ENCODE measurements at places on chromosomes 16 and 17. TPM values are rescaled to one million over a fixed set of nuclear protein-coding genes. Genes with fewer than 3 reads are reported as not detected.

DNA sequence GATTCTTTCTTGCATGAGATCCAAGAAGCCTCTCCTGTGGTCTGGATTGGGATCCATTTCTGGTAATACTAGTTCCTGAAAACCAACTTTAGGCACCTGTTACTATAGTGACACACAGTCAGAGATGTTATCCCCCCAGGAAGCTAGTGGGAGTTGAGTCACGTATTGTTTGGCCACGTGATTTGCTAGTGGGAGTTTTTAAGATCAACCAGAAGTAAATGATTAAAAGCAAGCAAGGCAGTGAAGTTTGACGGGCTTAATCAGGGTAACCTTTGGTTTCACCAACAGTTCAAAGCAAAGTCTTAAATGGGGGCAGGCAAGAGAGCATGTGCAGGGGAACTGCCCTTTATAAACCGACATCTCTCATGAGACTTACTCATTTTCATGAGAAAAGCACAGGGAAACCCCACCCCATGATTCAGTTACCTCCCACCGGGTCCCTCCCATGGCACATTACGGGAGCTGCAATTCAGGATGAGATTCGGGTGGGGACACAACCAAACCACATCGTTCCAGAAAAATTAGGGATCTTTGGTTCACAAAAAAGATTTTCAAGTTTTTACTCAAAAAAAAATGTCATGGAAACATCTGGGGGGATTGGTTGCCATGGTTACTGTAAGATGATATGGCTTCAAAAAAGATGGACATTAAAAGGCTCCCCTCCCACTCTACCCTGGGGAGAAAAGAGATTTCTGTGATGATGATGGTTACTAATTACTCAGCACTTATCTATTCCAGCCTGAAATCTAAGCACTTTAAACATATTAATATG is 483.1 kb upstream of the ERCC4 start:
- DNase-seq: no peak

DNA sequence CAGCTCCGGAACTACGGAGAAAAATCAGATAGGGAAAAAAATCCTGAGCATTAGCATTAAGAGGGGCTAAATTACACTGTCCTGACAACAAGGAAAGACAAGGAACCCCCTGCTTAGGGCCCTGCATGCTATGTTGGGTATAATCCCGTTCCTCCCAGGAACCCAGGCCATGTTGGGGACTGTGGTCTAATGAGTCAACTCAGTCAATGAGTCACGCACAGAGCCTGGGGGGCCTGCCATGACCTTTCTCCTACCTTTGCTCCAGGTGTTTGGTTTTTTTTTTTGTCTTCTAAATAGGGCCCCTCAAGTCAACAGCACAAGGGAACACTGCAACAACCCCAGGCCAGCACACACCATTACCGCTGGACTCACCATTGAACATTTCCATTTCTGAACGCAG is 8.9 kb upstream of the ZNF200 start:
- no peak for DNase-seq

DNA sequence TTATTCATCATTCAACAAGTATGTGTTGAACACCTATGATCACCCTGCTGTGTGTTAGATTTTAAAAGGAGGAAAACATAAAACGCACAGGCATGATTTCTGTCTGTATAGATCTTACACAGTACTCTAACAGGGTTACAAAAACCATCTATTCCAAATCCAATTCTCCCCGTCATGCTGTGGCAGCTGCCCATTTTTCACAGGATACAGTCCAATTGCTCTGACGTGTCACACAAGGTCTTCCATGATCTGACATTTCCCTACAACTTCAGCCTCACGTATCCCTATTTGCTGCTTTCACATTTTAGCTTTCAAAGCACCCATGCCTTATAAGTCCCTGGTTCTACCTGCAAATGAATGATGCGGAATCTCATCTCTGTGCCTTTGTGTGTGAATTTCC is 67.0 kb upstream of the CNTNAP4 start:
- DNase-seq: no peak

DNA sequence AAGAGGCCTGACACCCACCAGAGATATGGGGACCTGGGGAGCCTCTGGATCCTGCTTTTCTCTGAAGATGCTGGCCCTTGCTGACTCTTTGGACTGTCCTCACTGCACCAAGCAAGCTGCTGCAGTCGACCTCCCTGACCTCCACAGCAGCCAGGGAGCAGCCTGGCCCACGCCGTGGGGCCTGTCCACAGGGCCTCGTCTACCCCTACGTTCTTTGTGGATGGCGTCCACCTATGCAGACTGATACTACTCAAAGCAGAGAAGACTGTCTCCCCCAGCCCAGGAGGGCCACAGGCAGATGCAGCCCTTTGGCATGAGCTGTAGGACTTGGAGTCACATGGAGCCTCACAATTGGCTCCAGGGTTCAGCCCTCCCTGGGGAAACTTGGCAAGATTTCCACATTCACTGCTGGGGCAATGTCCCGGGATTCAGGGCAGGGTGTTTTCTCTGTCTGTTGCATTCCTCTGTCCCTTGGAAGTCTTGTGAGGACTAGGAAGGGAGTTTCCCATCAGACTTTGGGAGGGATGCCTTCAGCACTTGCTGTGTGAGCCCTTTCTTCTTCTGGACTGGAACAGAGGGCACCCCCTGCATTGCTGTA is 152.2 kb downstream of the NTN1 start:
- DNase-seq: no peak

GRCh38 chr16:59021751-59022150 is 287.6 kb upstream of the GOT2 start:
- DNase-seq: no peak

- DNase-seq: no peak
These were observed 43.7 kb upstream of the KCNJ16 start for GRCh38 chr17:70031341-70031740.

DNA sequence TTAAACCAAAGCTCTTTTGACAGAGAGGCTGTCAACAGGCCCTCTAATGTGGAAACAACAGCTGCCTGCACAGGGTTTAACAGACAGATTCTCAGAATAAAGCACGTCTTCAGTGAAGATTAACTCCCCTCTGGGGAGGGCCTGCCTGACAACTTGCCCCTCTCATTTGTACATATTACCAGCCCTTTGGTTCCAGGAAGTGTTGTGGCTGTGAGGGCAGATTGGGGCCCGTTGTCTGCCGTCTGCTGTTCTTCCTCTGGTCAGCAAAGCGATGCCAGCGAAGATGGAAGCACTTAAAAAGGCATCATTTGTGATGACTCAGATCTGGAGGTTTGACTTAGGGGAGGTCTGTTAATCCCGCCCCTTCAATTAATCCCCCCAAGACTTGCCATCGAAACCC is 177.0 kb upstream of the IRX6 start:
- no peak for DNase-seq

DNA sequence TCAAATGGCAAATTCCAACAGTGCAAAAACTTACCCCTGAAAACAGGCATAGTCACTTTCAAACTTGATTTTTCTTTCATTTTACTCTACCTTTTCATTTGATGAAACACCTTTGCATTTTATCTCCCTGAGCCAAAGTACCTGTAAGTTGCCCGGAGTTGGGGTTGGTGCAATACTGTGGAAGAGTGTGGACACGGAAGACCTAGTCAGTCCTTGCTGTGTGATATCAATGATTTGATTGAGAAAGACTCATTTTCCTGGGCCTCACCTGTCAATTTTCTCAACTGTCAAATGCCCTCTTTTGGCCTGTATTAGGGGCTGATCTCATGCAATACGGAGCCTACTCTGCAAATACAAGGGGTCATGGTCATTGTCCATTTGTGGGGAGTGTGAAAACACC is 22.6 kb downstream of the PITPNC1 start:
- no peak for DNase-seq

DNA sequence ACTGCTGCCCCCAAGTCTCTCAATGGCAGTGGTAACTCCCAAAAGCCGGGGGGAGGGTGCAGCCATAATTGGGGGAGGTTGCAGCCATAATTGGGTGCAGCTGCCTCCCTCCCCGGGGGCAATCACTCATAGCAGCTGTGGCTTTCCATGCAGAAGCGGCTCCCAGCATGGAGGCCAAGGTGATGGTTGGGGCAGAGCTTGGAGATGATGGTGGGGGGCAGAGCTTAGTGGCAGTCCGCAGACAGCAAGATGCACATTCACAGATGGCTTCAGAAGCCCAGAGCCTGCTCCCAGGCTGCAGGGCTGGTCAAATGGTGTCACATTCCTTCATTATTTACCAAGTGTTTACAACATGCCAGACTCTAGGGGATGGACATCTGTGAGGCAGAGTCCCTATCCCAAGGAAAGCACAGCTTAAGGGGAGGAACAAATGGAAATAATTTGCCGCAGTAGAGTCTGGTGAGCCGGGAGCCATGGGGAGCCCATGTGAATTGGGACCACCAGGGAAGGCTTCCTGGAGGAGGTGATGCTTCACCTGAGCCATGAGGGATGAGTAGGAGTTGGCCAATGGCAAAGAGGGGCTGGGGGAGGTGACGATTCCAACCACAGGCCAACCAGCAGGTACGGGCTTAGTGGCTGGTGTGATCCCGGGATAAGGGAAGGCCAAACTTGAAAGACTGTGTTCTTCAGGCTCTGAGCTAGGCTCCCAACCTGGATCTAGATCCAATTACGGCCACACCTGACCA is 8.1 kb downstream of the DOC2B start:
- no peak for DNase-seq

DNA sequence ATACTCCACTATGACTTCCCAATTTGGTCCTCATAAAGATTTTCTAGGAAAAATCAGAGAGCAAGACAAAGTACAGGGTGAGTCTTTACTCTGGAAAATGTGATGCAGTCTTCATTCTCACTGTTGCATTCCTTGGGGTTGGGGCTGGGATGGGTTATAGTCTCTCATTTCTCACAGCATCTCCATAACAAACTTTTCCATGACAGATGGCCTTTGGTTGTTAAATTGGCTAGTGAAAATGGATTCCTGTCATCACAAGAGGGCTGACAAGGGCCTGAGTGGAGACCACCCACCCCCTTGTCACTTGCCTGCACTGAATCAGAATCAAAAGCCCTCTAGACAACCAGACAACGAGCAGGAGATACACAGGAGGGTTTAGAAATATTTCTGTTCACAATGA is 174.6 kb downstream of the AATF start:
- no peak for DNase-seq

DNA sequence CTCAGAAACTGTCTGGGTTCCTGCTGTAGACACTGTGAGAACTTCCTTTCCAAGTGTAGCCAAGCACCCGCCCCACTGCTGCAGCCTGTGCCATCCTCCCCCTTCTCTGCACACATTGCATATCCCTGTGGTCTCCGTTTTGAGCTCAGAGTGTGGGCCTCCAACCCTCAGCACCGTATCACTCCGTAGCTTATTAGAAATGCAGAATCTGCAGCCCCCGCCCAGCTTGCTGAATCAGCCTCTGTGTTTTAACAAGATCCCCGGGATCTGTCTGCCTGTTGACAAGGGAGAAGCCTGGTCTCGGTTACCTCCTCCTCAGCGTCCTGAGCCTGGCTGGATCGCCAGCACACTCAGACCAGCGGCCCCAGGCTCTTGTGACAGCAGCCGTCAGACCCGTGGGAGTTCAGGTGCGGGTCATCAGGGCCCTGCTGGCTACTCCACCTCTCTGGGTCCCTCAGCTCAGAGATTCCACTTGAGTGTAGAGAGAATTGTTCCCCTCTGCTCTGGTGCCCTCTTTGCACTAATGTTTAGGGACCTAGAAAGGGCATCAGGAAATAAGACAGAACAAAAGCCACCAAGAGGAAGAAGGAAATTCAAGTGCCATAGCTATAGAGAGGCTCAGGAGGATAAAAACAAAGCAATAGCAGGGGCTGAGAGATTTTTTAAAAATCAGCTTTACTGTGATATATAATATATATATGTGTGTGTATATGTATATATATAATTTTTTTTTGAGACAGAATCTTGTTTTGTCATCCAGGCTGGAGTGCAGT is 92.3 kb downstream of the PITPNC1 start:
- DNase-seq: no peak

DNA sequence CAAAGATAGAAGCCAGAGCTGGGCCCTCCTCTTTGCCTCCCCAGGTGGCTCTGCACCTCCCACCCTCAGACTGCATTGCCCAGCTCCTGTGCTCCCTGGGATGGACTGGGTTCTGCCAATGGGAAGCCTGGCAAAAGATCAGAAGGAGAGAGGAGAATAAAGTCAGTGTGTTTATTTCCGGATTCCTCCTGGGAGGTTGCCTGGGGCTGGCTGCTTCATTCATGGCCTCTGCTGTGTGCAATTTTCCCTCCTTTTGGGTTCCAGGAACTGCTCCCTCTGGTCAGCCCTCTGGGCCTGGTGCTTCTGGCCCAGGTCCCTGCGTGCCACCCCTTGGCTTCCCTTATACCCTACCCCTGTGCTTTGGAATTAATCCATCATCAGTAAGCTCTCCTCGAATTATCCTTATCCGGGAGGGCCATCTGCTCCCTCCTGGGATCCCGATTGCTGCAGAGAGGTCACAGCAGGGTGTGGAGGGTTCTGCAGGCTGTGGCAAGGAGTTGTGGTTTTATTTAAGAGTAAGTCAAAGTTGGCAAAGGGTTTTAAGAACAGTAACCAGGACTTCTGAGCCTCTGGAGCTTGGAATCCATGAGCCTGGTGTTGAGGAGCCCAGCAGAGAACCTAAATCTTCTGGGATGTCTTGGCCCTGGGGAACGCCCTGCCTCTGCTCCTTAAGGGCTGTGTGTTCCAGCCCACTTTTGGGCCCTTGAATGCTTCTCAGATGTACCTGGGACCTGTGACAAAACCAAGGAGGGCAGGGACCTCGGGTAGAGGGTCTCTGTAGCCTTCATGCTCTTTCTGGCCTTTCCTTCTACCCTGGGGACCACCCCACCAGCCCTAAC is 8.2 kb upstream of the MMP2 start:
- DNase-seq: no peak

- DNase-seq: no peak
These were observed 20.4 kb downstream of the SDK2 start for GRCh38 chr17:73623818-73624217.

DNA sequence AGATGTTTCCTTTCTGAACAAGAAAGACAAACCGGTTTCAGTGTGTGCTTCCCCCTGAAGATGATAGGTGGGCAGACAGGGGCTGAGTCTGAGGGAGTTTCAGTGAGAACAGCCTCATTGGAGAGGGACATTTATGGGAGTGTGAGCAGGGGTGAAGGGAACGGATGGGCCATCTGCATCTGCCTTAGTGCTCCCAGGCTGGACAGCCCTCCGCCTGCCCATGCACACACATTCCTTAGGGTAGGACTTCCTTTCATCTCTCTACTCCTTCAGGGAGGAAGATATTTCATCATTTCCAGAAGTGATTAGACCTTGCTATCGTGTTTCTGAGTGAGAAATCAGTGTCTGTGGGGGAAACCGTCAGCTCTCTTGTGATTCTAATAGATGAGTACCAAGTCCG is 3.8 kb downstream of the SHISA6 start:
- DNase-seq: no peak

GRCh38 chr17:47695429-47696376 is 1.7 kb downstream of the TBKBP1 start:
- DNase-seq: no peak

GRCh38 chr16:57089406-57089805 is 3.0 kb upstream of the CPNE2 start:
- no peak for DNase-seq

GRCh38 chr16:80802138-80802537 is 2.3 kb downstream of the CDYL2 start:
- DNase-seq: no peak

INCA1 gene
- 0.13 TPM for total RNA-seq

JPH3 gene
- 0.13 TPM for total RNA-seq

PKMYT1 gene
- 4.6 TPM for total RNA-seq

ADGRG3 gene
- total RNA-seq: not detected

All from pulmonary artery endothelial cell (primary cell).